Skin of body (tissue), 3 donors: ENCODE measurements at places on chromosomes 12 and 14. TPM values are rescaled to one million over a fixed set of nuclear protein-coding genes. Genes with fewer than 3 reads are reported as not detected.

Gene ANKS1B
- total RNA-seq, result 10.7 TPM

Gene BICDL1
- total RNA-seq, result 22.5 TPM

Gene SERPINA9
- total RNA-seq, result 3.3 TPM

DNA sequence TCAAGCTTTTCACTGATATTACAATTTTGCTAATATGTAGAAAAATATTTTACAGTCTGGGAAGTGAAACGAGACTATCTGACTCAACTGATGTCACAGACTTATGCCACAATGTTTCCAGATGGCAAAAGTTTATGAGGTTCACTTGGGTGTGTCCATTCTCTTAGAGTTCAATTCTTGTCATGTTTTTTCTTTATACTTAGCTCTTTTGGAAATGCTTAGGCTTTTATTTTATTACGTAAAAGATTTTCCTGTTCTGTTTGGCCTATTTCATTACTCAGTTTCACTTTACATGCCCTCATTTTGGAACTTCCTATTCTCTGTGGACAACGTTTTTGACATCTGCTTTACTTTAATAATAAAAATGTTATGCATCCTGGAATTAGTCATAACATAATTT is 2.1 kb upstream of the PDZRN4 start:
- DNase-seq, result peak; percentile 60

- DNase-seq, result no peak
Observed at GRCh38 chr12:44053549-44054127, 217.8 kb downstream of the TMEM117 start.

GRCh38 chr12:41188841-41189394 is 798 bp downstream of the PDZRN4 start:
- no peak for DNase-seq
